ACHN (cell line): ENCODE measurements at places on chromosomes 4 and X.

DNA sequence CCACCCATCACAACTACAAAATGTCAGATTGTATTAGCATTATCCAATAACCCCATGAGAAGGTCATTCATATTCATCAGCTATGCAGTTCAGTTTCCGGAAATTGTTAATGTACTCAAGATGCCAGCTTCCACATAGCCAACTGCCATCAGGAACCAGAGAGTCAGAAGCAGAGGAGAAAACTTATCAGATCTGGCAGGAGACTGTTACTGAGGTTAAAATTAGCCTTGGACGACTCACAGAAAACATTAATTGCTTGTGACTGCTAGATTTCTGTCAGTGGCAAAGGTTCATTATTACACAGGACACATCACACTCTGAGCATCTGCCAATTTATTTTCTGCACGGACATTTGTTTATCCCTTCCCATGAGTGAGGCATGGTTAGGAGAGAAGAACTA, 352.8 kb downstream of the DHRSX start:
- DNase-seq = no peak

DNA sequence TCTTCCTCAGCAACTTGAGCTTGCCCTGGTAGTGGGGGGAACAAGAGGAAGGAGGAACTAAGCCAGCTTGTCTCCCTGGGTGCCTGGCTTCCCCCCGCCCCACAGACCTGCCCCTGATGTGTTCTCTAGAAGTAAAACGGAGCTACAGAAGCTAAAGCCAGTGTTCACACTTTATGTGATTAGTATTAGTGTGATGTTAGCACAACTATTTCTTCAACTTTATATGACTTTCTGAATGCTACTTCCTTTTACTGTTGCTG, 10.7 kb downstream of the RGS12 start:
- DNase-seq = no peak

GRCh38 chr4:107874024-107874423, 49.3 kb downstream of the SGMS2 start:
- DNase-seq = no peak

- no peak for DNase-seq
Observed at GRCh38 chr4:40918330-40918729, 168.6 kb downstream of the NSUN7 start.

DNA sequence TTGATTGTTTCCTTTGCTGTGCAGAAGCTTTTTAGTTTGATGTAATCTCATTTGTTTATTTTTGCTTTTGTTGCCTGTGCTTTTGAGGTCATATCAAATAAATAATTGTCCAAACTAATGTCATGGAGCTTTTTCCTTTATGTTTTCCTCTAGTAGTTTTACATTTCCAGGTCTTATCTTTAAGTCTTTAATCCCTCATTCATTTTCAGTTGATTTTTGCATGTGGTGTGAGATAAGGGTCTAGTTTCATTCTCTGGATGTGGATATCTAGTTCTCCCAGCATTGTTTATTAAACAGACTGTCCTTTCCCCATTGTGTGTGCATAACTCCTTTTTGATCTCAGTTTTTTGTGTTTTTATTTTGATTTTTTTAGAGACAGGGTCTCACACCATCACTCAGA, 179.1 kb upstream of the STK26 start:
- DNase-seq = no peak

DNA sequence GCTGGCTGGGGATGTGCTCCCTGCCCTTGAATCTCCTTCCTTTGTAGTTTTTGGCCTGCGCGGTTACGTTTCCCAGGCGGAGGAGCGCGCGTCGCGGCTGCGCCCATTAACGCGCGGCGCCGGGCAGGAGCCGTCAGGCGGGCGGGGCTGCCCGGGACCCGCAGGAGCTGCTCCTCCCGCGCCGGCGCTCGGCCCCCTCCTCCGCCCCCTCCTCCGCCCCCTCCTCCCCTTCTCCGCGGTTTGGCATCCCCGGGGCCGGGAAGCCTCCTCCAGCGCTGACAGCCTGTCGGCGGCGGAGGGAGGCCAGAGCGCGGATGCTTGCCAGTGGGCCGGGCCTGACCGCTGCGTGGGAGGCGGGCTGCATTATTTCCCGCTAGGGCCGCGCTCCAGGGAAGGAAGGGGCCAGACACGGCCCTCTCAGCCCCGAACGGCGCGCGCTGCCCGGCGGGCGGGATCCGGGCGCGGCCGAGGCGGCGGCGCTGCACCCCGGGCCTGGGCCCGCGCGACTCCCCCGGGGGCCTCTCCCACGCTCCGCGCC, at the start of gene DCLK2:
DCLK2 (plus strand) TSS at position 405 of the 538 bp plus-strand sequence. CDS start 583 bp downstream, outside the sequence.
- peak; percentile 75 for DNase-seq

- DNase-seq = peak; percentile 7
Observed at GRCh38 chr4:169668069-169668721, 47.8 kb downstream of the CLCN3 start.

DNA sequence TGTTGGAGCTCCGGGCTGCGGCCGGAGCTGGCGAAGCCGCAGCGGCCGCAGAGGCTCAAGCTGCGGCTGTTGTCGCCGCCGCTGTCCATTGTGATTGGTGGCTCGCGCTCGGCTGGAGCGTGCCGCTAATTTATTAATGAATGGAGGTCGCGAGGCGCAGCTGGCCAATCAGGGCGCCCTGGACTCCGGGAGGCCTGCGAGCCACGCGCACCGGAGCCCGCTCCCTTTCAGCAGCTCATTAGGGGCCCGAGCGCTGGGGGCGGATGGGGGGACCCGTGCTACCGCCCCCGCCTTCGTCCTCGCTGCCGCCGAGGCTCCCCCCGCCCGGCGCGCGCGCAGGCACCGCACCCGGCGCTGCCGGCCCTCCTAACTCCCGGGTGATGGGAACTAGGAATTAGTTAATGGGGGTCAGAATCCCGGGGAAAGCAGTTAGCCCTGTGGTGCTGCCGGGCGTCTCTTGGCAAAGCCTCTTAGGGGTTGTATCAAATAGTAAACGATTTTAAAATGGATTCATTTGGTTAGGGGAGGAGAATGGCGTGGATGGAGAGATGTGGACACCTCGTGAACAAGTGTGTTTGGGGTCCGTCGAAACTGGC, 589 bp upstream of the NEUROG2 start:
- no peak for DNase-seq

- no peak for DNase-seq
Observed at GRCh38 chr4:172141025-172141424, 327.8 kb downstream of the GALNTL6 start.

DNA sequence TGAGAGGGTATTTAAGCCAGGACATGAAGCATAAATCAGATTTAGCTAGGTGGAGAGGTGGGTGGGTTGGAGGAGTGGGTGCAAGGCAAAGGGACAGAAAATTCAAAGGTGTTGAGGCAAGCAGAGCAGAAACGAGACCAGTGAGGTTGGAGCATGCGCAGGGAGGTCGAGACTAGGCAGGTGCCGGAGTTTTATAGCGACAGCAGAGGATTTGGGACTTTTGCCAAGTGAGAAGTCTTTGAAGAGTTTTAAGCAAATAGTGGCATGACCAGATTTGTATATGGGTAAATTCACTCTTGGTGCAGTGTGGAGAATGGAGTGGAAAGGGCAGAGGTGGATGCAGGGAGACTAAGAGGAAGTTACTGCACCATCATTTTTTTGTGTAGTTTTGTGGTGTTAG, 107.0 kb upstream of the TLR2 start:
- no peak for DNase-seq

- peak; percentile 10 for DNase-seq
Observed at GRCh38 chrX:111823128-111823527, 52.9 kb upstream of the TRPC5OS start.

DNA sequence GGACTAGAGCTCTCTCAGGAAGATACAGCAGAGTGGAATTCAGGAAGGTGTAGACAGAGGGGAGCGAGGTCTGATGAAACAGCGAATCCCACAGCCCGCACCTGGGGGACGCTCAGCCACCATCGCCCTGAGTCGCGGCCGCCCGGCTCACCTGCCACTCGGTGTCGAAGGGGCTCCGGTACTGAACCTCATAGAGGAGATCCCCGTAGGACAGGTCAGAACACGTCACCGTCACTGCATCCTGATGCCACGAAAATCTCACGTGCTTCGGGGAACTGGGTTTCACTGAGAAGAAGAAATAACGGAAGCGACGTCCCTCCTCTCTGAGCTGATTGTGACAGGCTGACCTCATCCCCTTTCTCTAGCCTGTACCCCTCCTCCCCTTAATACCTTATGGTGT, 10.2 kb downstream of the CRLF2 start:
- DNase-seq = no peak

GRCh38 chr4:138192113-138192512, 50.0 kb downstream of the SLC7A11 start:
- DNase-seq = peak; percentile 5

- no peak for DNase-seq
Observed at GRCh38 chr4:13728761-13729160, 101.2 kb upstream of the BOD1L1 start.

DNA sequence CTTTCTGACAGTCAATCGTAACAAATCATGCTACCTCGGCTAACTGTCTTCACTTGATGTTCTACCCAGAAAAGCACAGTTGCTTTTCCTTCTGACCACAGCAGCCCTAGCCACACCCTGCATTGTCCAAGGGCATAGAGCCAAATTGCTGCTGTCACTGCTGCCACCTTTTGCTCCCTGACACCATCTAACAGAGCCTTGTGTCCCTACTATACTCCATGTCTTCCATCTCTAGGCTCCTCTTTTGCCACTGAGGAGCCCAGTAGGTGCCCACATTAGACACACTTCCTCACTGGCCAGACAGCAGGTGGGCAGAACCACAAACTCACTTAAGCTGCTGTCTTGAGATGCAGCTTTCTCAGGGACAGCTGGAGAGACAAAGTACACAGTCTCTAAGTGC, 91.4 kb downstream of the ANXA3 start:
- no peak for DNase-seq

- peak; percentile 48 for DNase-seq
Observed at GRCh38 chrX:27890611-27891010, 82.8 kb downstream of the MAGEB10 start.

- DNase-seq = peak; percentile 14
Observed at GRCh38 chr4:154082760-154083535, 294.1 kb upstream of the SFRP2 start.

DNA sequence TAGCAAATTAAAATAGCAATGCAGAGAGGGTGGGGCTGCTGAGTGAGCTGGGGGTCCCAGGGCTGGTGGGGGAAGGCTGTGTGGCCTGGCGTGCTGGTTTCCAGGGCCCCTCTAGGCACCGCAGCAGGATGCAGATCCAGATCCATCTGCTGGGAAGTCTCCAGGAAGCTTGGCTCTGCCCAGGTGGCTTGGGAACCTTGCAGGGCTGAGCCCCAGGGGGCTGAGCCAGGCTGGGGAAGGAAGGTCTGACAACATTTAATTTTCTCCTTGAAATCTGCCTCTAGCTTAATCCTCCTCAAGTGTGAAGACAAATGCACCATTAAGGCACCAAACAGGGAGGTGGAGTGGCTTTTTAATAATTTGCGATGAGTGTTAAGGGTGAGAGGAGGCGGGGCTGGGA, 31.7 kb downstream of the SORCS2 start:
- DNase-seq = no peak

- DNase-seq = no peak
Observed at GRCh38 chrX:31168551-31168950, 96.7 kb upstream of the FTHL17 start.

DNA sequence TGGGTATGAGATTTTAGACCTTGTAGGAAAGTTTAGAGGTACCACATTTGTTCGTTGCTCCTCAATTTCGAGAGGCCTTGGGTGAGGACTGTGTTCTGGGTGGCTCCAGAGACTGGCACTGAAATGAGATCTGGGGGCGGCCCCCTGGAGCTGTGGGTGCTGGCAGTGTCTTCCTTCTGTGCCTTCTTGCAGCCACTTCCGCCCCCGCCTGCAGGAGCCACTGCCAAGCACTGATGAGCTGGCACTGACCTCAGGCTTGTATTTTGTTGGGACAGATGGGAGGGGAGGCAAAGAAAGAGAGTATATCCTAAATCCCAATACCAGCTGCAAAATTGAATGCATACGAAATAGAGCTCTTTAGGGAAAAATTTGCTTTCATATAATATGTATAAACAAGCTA, 64.5 kb upstream of the CLDN34 start:
- no peak for DNase-seq

DNA sequence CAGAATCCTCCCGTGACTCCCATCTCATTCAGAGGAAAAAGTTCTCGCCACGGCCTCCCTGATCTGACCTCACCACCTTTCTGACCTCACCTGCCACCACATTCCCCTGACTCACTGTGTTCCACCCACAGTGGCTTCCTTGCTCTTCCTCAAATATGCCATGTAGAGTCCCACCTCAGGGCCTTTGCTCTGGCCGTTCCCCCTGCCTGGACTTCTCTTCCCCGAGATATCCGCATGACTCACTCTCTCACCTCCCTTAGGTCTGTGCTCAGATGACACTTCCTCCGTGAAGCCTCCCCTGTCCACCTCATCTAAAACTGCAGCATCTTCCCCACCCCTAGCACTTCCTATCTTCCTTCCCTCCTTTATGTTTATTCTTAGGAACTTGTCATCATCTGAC, 7.2 kb upstream of the TSPYL2 start:
- DNase-seq = no peak

DNA sequence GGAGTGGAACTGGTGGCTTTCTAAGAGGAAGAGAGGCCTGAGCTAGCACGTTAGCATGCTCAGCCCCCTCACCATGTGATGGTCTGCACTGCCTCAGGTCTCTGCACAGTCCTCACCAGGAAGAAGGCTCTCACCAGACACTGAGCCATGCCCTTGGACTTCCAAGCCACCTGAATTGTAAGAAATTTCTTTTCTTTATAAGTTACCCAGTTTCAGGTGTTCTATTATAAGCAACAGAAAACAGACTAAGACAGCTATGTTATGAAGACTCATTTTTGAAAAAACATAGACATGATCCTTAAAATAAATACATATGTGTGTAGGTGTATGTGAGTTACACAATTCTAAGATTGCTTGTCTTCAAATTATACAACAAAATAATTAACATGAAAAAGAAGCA, 74.7 kb downstream of the CEP44 start:
- no peak for DNase-seq

GRCh38 chrX:151789179-151789800, 54.7 kb downstream of the CNGA2 start:
- peak; percentile 64 for DNase-seq

DNA sequence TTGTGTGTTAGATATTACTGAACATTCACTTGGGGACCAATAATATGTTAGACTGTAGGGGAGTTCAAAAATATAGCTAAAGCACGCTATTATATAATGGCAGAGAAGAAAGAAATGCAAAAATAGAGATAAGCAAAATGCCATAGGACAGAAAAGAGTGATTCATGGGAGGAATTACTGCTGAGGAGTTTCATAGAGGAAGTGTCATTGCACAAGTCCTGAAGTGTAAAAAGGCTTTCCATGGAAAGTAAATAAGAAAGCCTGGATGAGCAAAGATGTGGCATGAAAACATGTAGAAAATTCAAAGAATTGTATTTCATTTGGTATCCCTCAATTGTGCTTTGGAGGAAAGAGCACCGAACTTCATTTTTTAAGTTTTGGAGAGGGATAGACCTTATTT, 14.5 kb downstream of the HMGB2 start:
- DNase-seq = no peak

GRCh38 chrX:68634649-68635227, 12.7 kb upstream of the STARD8 start:
- DNase-seq = no peak

- no peak for DNase-seq
Observed at GRCh38 chrX:38089173-38089982, 83.0 kb downstream of the SYTL5 start.
